ENCODE measurements at places on chromosomes 2 and 18. TPM values are rescaled to one million over a fixed set of nuclear protein-coding genes. Genes with fewer than 3 reads are reported as not detected.

The CTAGE1 gene
- not detected for total RNA-seq

DNA sequence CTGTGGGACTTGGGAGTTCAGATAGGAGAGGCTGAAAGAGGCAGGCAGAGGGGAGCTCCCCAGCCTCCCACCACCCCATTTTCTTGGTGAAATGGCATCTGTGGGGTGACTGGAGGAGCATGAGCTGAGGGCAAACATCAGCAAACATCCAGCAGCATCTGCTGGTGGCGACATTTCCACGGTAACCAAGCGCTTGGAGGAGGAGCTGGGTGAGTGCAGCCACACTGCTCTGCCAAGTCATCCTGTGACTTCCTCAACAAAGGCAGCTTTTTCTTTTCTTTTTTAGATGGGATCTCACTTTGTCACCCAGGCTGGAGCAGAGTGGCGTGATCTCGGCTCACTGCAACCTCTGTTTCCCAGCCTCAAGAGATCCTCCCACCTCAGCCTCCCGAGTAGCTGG, 5.6 kb downstream of the TXNL4A start:
- DNase-seq = no peak

- no peak for DNase-seq
These were observed 18.2 kb upstream of the GPR55 start for GRCh38 chr2:230942920-230943896.

The ZNF142 gene
- total RNA-seq = 23.1 TPM

The PROKR1 gene
- not detected for total RNA-seq

All from foreskin keratinocyte (primary cell).